H1 (cell line): ENCODE measurements at places on chromosomes 7 and 10.

DNA sequence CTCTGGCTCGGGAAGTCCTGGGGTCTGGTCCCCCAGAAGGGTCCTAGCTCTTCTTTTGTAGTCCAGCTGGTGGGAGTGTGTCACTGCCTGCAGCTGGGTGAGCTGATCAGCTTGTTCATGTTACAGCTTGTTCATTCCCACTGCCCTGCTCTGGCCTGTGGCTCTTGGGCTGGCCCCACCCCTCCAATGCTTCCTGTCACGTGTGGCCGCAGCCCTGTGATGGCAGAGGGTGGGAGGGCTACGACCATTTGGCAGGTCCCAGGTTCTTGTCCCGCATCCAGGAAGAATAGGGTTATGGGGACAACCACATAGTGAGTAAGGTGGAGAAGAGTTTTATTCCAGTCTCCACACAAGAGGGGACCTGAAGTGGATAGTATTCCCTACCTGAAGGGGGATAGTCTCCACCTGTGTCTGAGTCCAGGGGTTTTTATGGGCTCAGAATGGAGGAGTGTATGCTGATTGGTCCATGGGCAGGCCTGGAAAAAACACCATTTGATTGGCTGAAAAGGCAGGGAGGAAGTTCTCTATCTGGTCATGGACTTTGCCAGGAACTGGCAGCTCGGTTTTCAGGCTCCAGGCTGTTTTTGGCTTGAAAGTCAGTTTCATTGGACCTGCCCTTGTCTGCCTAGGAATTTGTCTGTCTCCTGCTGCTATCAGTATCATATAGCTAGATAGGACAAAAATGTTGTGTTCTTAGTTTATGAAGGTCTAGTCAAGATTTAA lies 13.1 kb downstream of the SDHAF3 start:
- H3K27ac ChIP-seq, result no peak overlapping the region
- no peaks in the 10 kb centered on the region for H3K36me3 ChIP-seq
- no peaks in the 10 kb centered on the region for H3K4me1 ChIP-seq
- no peak overlapping the region for H3K4me3 ChIP-seq
- no peaks in the 10 kb centered on the region for H3K27me3 ChIP-seq

DNA sequence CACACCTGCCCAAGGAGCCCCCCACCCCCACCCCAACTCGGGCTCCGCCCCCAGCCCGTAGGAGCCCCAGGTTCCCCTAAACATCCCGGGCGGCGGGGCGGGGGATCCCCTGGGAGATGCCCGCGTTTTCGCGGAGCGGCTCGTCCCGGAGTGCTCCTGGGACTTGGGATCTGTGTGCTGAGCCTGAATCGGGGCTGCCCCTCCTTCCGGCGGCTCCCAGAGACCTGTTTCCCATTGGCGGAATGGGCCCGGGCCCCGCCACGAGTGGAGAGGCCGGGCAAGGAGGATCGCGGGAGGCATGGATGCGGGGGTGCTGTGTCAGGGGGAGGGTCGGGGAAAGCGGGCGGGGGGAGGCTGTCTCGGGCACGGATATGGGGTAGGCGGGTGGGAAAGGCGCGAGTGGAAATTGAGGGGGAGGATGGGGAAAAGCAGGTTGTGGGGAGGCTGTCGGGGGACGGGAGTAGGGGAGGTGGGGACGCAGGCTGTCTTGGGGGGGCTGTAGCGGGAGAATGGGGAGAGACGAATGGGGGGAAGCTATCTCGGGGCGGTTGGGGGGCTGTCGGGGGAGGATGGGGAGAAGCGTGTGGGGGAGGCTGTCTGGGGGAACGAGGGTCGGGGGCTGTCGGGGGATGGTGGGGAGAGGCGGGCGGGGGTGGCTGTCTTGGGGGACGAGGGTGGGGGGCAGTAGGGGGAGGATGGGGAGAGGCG lies 572 bp upstream of the BHLHA15 start:
- H3K4me1 ChIP-seq, result peaks cover 4% of the 10 kb centered on the region
- DNase-seq, result peak; percentile 79
- H3K4me3 ChIP-seq, result peak overlapping the region; percentile 33
- H3K36me3 ChIP-seq, result peaks cover 10% of the 10 kb centered on the region; the same call in 1 of the 2 replicates
- H3K27ac ChIP-seq, result no peak overlapping the region
- H3K27me3 ChIP-seq, result no peaks in the 10 kb centered on the region

DNA sequence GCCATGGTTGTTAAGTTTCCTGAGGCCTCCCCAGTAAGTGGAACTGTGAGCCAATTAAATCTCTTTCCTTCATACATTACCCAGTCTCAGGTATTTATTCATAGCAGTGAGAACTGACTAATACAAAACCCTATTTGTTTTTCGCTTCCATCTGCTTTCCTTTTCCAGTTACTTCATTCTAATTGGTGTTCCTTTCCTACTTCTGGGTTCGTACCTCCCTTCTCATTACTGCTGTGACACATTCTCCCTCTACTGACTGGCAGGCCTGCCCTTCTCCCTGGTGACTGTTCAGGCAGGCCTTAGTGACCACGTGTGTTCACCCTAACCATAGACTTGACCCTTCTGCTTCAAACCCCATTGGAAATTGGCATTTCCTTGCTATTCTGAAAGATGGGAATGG lies 37.7 kb downstream of the MTURN start:
- peaks cover 19% of the 10 kb centered on the region for H3K4me1 ChIP-seq
- no peak for DNase-seq
- H3K36me3 ChIP-seq, result no peaks in the 10 kb centered on the region

DNA sequence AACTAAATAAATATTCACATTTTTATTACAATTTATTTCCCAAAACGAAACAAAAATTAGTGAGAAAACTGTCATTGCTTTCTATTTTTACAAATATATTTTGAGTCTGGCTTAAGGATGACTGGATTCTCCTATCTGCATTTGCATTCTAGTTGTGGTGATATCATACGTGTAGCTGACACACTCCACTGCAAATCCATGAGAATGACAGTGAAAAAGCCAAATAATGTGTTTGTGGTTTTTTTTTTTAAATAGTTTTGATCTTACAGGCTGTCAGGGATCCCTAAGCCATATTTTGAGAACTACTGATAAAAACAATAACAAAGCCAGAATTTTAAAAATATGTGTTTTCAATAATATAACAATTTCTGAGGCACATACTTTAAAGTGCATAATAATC lies 5.8 kb upstream of the STAMBPL1 start:
- no peak for DNase-seq
- no peak overlapping the region for H3K27ac ChIP-seq
- H3K36me3 ChIP-seq, result no peaks in the 10 kb centered on the region
- H3K4me1 ChIP-seq, result no peaks in the 10 kb centered on the region
- no peak overlapping the region for H3K4me3 ChIP-seq

DNA sequence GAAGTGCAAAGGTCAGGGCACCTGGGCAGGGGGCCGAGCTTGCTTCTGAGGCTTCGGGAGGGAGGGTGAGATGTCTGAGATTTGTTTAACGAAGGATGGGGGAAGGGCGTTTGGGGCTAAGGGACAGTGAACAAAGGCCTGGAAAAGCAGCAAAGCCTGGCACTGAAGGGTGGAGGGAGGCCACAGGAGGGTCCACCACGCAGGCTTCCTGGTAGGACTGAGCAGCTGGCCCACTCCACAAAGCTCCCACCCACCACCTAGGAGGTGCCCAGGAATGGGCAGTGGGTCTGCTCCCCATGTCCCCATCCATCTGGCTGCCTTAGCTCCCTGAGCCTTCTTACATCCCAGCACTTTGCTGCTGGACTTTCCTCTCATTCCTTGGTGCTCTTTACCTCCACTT lies 39.4 kb upstream of the CXCL12 start:
- no peaks in the 10 kb centered on the region for H3K4me1 ChIP-seq
- no peaks in the 10 kb centered on the region for H3K36me3 ChIP-seq
- H3K4me3 ChIP-seq, result no peak overlapping the region
- H3K27me3 ChIP-seq, result no peaks in the 10 kb centered on the region
- no peak for DNase-seq
- H3K27ac ChIP-seq, result no peak overlapping the region

GRCh38 chr10:48811461-48811860 lies 126.8 kb downstream of the WDFY4 start:
- H3K27ac ChIP-seq, result no peak overlapping the region
- no peak for DNase-seq
- no peaks in the 10 kb centered on the region for H3K36me3 ChIP-seq
- H3K4me3 ChIP-seq, result no peak overlapping the region

DNA sequence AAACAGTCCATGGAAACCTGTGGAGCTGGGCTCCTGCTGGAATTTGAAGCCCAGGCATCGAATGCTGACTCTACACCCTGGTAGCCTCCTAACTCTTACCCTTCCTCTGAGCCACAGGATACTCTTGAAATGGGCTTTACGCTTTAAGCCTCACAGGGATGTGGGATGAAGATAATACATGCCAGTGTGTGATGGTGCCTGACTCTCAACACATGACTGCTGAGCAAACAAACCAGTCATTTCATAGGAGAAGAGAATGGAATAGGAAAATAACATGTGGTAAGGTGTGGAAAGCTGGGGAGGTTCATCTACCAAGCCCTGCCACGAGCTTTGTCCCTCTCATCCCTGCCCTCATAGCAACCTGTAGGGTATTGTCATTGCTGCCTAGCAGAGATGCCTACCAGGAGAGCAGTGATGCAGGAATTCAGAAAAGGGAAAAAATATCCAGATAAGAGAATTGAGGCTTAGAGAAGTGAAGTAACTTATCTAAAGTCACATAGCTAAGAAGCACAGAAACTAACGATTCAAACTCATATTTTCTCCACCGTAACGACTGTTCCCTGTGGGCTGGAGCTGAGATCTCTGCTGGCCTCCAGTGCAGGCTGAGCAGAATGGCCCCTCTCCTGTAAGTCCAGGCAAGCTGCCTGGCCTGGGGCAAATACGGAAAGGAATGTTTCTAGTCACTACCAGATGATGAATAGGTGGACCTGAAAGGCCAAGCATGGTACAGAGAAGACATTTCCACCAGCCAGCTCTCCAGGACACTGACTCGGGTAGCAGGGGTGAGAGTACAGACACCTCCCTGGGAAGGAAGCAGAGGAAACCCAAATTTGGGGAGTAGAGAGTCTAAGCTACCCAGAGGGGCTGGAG lies 90.2 kb upstream of the DUSP5 start:
- no peaks in the 10 kb centered on the region; the same call in 1 of the 2 replicates for H3K4me1 ChIP-seq
- H3K4me3 ChIP-seq, result no peak overlapping the region
- no peak overlapping the region for H3K27ac ChIP-seq

DNA sequence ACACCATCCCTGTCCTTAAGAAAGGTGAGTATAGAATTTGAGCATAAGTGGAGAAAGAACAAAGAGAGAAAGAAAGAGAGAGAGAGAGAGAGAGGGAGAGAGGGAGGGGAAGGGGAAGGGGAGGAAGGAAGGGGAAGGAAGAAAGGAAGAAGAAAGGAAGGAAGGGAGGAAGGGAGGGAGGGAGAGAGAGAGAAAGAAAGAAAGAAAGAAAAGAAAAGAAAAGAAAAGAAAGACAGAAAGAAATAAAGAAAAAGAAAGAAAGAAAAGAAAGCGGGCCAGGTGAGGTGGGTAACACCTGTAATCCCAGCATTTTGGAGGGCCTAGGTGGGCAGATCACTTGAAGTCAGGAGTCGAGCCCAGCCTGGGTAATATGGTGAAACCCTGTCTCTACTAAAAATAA lies 19.9 kb downstream of the CCL24 start:
- no peak for DNase-seq
- no peaks in the 10 kb centered on the region for H3K27me3 ChIP-seq
- peaks cover 8% of the 10 kb centered on the region for H3K4me1 ChIP-seq

DNA sequence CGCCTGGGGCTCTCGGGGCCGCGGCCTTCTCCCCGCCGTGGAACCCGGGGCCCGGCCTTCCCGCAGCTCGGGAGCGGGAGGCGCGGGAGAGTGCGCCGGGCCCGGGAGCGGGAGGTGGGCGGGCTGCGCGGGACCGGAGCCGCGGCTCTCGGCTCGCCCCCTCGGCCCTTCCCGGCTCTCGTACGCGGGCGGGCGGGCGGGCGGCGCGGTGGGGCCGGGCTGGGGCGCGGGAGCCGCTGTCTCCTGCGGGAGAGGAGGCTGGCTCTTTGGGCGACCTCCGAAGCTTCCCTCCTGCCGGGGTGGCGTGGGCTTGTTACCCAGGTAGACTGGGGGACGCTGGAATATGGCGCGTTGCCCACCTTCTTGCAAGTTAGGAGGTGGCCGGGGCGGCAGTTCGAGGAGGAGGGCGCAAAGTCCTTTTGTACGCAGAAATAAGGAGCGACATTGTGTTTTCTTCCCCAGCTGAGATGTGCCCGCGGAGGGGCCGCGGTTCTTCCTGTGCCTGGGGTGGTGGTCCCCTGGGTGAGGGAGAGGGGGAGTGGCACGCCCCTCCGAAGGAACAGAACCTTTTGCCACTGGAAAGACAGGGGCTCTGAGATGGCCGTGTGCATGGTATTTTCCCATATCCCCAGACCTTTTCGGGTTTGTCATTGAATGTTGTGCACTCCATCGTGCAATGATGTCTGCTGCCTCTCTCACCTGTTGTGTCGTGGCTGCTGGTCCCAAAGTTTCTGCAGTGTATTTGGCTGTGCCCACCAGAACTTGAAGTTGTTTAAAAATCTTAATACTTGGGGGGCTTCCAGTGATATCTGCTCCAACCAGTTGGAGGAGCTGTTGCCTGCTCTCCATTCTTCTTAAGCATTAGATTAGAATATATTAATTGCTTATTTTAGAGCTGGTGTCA lies 844 bp downstream of the NRF1 start:
- H3K36me3 ChIP-seq, result peaks cover 6% of the 10 kb centered on the region; the same call in 1 of the 2 replicates
- H3K27ac ChIP-seq, result 0 out of 2 replicates have a peak overlapping the region, but pooled peaks have one; percentile 97
- peak overlapping the region; percentile 76 for H3K4me3 ChIP-seq

GRCh38 chr10:113470372-113471240 lies 82.2 kb upstream of the HABP2 start:
- no peaks in the 10 kb centered on the region for H3K36me3 ChIP-seq
- no peak for DNase-seq
- no peaks in the 10 kb centered on the region for H3K27me3 ChIP-seq
- H3K4me3 ChIP-seq, result no peak overlapping the region

DNA sequence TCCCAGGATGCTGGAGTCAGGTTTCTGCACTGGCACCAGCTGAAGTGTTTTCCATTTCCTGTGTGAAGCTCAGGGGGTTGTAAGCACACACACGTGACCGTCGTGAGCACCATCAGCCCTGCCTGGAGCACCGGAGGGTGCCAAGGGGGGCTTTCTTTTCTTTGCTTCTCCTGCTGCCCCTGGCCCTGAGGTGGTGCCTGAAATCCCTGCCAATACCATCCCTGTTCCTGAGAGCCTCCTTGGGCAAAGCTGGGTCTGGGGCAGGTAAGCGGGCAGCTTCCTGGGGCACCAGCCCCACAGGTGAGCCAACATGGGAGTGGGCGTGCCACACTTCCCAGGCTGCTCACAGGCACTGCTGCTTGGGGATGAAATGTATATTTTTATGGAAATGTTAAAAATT lies 593.6 kb downstream of the DNAJB6 start:
- no peaks in the 10 kb centered on the region for H3K27me3 ChIP-seq
- no peak overlapping the region for H3K27ac ChIP-seq
- H3K4me1 ChIP-seq, result peaks cover 13% of the 10 kb centered on the region
- no peak for DNase-seq
- H3K4me3 ChIP-seq, result no peak overlapping the region
- H3K36me3 ChIP-seq, result no peaks in the 10 kb centered on the region

GRCh38 chr10:603745-604144 lies 85.7 kb downstream of the DIP2C start:
- no peak for DNase-seq
- H3K4me1 ChIP-seq, result no peaks in the 10 kb centered on the region; the same call in 1 of the 2 replicates
- H3K36me3 ChIP-seq, result no peaks in the 10 kb centered on the region
- no peak overlapping the region for H3K4me3 ChIP-seq
- H3K27me3 ChIP-seq, result no peaks in the 10 kb centered on the region
